GM19239 (cell line): ENCODE measurements at places on chromosomes 3 and 15.

- no peak for DNase-seq
Observed at GRCh38 chr3:161941891-161942290, 445.3 kb downstream of the OTOL1 start.

- DNase-seq, result no peak
Observed at GRCh38 chr15:99057020-99057419, 47.9 kb upstream of the SYNM start.

GRCh38 chr3:132730891-132731580 is 8.8 kb upstream of the NPHP3 start:
- DNase-seq, result no peak

DNA sequence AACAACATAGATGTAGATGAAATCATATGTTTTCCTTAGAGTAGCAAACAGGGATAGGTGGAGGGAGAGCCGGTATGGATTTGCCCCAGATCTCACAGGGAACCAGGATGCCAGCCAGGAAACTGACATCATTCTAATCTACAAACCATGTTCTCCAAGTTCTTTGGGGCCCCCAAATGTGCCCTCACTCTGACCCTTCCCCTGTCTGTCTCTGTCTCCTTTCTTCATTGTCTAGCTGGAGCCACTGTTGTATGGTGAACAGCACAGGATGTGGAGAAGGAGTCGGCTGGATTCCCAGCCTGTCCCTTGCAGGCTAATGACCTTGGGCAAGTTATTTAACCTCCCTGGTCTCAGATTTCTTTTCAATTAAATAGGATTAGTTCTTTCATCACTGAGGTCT is 962 bp downstream of the ATP13A5 start:
- DNase-seq, result no peak

- DNase-seq, result no peak
Observed at GRCh38 chr3:54999159-54999558, 71.3 kb upstream of the LRTM1 start.

GRCh38 chr3:160401291-160402095 is 2.0 kb downstream of the SMC4 start:
- DNase-seq, result no peak

- no peak for DNase-seq
Observed at GRCh38 chr3:146131616-146132410, 29.2 kb downstream of the PLOD2 start.

GRCh38 chr15:40917585-40917984 is 11.6 kb upstream of the DLL4 start:
- no peak for DNase-seq

DNA sequence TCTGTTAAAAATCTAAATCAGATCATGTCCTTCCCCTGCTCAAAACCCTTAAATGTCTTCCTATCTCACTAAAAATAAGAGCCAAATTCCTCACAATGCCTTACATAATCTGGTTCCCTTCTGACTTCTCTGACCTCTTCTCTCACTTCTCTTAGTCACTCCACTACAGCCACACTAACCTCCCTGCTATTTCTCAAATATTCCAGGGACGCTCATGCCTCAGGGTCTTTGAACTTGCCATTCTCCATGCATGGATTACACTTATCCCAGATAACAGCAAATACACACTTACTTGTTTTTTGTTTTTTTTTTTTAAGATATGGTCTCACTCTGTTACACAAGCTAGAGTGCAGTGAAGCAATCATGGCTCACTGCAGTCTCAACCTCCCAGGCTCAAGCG is 8.5 kb downstream of the TP53BP1 start:
- no peak for DNase-seq

DNA sequence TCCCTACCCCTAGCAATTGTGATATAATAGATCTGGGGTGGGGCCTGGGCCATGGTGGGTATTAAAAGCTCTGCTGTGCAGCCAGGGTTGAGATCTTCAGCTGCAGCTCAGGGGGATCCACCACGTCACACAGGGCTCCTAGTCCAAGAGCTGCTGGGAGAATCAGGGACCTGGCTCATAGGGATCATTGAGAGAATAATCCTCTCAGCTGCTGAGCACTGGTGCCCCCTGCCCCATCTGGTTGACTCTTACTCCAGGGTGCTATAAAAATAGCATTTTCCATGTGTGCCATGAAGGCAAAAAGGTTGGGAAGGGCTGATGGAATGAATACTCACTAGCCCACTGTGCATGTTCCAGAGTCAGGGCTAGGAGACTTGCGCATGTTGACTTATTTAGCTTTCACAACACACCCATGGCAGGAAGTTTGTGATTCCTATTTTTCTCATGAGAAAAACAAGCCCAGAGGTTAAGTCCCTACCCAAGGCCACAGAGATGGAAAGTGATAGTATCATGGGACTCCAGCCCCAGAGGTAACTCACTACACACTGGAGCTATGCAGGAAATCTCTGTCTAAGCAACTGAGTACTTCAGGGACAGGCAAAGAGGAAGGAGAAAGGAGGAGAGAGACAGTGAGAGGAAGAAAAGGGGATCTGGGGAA is 94.6 kb upstream of the HERC1 start:
- no peak for DNase-seq

- no peak for DNase-seq
Observed at GRCh38 chr3:117774130-117774529, 1064.6 kb downstream of the TUSC7 start.

DNA sequence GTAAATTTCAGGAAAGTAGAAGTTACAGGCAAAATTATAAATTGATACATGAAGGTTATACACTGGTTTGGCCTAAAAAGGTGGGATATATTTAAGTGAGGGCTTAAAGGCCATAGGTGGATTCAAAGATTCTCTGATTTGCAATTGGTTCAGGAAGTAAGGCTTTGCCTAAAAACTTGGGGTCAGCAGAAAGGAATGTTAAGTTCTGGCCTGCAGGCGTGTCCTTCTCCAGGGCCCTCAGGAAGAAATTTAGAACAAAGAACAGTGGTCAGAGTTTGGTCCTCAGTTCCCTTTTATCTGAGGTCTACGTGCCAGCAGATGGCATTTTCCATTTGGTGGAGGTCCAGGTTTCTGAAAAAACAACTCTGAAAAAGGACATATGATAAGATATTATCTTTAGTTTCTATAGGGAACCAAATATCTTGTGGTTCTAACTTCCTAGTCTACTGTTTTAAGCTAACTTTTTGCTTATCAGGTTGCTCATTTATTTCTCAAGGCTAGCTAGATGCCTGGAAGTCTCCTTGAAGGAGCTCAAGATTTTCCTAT is 40.5 kb downstream of the SCN11A start:
- DNase-seq, result no peak

- no peak for DNase-seq
Observed at GRCh38 chr3:182124187-182124586, 412.5 kb downstream of the SOX2 start.

- no peak for DNase-seq
Observed at GRCh38 chr15:96595951-96596350, 265.5 kb downstream of the NR2F2 start.

DNA sequence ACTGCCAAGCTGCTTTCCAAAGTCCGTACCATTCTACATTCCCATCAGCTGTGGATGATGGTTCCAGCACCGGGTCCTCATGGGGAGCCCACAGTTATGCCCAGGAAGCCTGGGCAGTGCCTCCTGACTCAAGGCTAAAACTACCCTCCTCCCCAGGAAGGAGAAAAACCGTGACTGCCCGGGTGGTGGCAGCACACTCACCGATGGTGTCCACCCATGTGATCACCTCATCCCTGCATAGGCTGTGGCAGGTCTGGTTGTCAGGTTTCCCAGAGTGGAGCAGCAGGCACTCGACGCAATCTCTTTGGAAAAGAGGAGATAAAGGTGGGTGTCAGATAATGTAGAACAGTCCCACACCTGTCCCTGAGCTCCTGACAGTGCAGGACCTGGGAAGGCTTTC is 38.6 kb downstream of the UMPS start:
- peak; percentile 34 for DNase-seq

- no peak for DNase-seq
Observed at GRCh38 chr15:57472861-57473260, 96.6 kb downstream of the CGNL1 start.

DNA sequence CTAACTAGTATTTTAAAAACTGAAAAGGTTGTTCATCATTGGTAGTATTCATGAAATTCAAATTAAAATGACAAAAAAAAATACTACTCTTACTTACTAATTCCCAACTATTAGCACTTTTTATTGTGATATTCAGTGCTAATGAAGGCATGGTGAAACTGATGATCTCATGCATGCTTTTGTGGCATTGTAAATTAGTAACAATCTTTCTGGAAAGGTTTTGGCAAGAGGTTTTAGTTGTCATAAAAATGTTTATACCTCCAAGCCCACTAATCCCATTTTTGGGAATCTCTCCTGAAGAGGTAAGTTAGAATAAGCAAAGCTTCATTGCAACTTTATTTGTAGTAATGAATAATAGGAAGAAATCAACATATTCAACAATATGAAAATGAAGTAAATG is 53.0 kb downstream of the LYSMD4 start:
- DNase-seq, result no peak

- no peak for DNase-seq
Observed at GRCh38 chr3:37768107-37768809, 93.4 kb upstream of the CTDSPL start.

GRCh38 chr3:194621947-194622346 is 11.3 kb downstream of the TMEM44 start:
- no peak for DNase-seq

DNA sequence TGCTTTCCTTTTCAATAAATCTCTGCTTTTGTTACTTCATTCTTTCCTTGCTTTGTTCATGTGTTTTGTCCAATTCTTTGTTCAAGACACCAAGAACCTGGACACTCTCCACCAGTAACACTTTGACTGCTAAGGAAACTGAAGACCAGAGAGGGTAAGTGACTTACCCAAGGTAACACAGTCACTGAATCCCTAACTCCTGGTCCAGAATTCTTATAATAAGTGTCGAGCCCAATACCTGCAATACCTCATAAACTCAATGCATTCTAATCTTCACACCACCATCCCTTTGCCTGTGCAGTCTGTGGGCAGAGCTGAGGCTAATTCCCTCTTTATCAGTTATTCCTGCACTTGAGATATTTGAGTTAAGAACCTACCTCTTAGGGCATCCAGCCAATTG is 237.8 kb downstream of the UACA start:
- DNase-seq, result no peak

- no peak for DNase-seq
Observed at GRCh38 chr3:28674212-28674611, 325.6 kb upstream of the AZI2 start.

DNA sequence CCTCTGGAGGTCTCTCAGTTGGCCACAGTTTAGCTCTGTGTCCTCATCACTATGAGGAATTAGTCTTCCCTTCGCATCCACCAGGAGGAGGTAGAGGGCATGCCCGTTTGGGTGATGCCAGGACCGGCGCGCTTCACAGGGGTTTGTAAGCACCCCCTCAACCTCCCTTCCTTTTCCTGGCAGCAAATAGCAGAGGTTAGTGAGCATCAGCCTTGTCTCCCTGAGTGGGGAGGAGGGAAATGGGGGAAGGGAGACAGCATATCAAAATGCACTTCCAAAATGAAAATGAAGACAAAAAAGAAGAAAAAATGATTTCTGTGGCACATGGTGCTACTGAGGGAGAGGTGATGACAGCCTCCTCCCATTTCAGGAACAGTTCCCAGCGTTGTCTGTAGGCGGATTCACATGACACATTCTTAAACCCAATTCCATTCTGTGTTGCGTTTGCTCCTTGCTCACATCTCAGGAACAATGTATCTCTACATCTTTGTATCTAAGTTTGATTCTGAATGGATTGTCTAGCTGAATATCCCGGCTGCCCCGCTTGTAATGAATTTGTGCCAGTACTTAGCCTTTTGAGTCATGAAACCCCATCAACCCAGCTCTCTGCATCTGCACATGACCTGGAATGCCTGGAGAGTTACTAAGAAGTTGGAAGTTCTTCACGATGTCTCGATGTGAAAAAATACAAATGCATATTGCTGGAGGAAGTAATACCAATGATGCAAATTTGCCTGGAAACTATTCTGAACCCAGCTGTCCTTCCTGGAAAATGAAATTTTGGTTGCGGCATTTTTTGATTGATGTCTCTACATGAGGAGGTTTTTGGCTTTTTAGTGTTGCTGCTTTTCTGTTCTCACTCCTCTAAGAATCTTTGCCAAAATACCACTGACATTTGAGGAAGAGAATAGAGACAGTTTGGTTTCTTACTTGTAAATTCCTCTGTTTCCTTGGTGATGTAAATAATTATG is 45.2 kb downstream of the TYRO3 start:
- DNase-seq, result peak; percentile 53

GRCh38 chr3:46354984-46355383 is 1.1 kb downstream of the CCR2 start:
- DNase-seq, result no peak
